Anterior cingulate cortex (tissue), 58 donors: ENCODE measurements at places on chromosomes 3 and 15.

DNA sequence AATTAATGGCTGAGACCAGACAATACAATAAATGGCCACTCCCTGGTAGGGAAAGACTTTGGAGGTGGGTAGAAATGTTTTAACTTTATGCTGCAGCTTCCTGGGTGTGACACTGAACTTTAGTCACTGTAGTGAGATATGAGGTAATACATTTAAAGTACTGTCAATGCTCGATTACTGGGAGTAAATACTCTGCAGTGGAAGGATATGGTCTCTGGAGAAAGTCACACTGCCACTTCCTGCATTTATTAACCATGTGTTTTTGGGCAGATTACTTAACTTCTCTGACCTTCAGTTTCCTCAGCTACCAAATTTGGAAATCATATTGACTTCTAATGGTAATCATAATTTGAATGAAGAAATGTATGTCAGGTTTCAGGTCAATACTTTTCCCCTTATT is 317.1 kb upstream of the TGFBR2 start:
- no peak for DNase-seq

- DNase-seq, result no peak
These were observed 108.1 kb downstream of the USP13 start for GRCh38 chr3:179760944-179761343.

- no peak for DNase-seq
These were observed 62.5 kb upstream of the PHLDB2 start for GRCh38 chr3:111796566-111796965.

- DNase-seq, result no peak
These were observed 11.4 kb upstream of the SLC6A6 start for GRCh38 chr3:14391033-14391432.

GRCh38 chr3:88707837-88708236 is 399.6 kb upstream of the EPHA3 start:
- no peak for DNase-seq

DNA sequence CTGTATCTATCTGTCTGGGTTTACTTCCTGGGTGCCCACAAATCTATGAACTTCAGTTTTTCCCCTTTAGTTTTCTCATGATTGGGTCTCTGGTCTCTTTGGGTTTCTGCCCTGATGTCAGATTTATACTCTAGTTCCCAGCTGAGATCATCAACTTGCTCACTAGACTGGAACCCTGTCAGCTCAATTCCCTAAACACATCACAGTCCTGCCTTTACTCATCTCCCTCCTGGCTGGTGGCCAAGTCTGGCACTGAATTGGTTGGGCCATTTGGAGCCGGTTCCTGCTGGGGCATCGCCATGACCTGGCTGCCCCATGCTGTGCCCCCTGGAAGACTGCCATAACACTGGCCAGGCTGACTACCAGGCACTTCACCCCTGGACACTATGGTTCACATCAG is 345.3 kb downstream of the CHST2 start:
- DNase-seq, result no peak

DNA sequence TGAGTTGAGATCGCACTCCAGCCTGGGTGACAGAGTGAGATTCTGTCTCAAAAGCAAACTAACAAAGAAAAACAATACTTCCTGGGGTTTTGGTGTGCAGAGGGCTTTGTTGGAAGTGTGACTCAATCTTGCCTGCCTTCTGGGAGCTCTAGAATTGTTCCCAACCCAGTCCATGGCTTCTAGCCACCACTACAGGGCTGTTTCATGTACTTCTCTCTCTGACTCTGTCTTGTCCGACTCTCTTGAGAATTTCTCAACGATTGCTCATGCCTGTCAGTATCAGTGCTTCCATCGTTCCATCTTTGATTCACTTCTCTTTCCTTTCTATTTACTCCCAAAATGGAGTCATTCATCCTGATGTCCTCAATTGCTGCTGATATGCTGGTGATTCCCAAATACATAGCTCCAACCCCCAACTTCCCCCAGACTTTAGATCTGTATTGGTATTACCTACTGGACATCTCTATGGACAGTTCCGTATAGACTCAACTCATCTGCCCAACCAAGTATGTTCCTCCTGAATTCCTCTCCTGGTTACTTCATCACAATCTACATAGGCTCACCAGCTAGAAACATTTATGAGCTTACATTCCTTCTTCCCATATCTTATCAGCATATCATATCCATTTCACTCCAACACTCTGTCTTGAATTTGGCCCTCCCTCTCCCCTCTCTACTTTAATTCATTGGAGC is 1.8 kb upstream of the AP2M1 start:
- no peak for DNase-seq

GRCh38 chr3:39212665-39213064 is 20.3 kb upstream of the XIRP1 start:
- no peak for DNase-seq

DNA sequence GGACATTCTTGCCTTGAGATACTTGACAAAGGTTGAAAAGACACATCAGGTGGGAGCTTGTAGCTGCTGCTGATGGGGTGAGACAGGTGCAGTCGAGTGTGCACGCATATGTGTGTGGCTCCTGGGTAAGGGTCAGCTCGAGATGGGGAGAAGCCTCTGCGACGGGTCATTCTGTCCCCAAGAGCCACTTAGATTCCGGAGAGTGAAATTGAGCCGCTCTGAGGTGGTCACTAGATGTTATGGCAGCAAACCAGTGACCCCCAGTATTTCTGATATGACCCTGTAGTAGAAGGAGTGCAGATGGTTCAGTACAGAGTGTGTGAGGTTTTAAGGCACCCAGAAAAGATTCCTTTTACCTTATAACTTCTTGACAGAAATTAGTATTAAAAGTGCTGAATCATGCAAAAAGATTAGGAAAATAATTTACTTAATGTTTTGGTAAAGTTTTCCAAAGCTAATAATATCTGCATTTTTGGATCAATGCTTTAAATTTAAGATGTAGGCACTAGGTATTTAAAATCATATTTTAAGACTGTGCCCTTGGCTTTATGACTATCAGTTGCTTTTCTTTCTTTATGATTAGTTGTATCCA is 241.9 kb upstream of the TOPAZ1 start:
- DNase-seq, result no peak
